ENCODE measurements at places on chromosomes 16 and 17. TPM values are rescaled to one million over a fixed set of nuclear protein-coding genes. Genes with fewer than 3 reads are reported as not detected.

DNA sequence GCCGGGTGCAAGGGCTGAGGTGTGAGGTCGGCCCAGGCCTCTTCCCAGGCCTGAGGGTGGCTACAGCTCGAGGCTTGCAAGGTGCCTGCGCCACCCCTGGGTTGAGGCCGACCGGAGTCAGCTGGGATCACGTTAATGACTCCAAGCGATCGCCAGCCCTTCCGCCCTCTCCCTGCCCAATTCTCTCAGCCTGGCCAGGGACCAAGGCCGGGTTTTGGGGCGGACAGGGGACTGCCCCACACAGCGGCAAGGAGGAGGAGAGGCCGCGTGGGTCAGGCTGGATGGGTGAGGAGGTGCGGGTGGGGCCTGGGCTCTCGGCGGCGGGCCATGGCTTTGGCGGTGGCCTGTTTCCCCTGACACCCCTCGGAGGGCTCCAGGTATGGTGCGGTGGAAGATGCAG is 3.2 kb upstream of the WDR24 start:
- DNase-seq: no peak

DNA sequence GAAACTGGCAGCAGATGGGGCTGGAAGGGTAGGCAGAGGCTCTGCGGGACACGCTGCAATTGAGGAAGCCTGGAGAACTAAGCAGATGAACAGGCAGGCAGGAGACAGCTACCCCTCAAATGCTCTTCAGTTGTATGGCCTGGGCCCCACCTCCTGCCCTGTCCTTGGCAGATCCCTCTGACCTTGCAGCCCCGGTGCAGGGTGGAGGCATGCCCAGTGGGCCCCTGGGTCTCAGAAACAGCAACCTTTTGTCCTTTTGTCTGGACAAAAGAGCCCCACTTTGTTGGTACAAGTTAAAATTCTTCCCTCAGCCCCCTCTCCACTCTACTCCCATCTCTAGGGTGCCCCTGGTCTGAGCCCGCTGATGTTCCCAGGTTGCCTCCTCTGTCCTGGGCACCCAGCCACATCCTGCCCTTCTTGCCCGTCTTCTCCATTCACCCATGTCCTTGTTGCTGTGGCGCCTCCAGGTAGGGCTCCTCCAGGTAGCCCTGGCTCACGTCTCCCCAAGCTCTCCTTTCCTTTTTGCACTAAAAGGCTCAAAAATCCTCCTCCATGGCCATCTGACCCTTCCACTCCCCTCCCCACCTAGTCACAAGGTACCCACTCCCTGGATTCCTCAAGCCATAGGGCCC is 136.8 kb downstream of the CLEC16A start:
- no peak for DNase-seq

GRCh38 chr16:31452631-31453106 is 6.6 kb upstream of the ARMC5 start:
- no peak for DNase-seq

DNA sequence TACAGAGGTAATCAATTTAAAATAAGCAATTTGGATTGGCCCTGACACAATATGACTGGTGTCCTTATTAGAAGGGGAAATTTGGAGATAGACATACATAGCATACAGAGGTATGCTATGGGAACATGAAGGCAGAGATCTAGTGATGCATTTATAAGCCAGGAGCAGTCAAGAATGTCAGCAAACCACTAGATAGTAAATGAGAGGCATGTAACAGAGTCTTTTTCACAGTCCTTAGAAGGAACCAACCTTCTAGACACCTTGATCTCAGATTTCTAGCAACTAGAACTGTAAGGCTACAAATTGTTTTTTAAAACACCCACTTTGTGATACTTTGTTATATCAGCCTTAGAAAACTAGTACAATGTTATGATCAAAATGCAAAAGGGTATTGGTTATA is 54.3 kb upstream of the CA10 start:
- no peak for DNase-seq

DNA sequence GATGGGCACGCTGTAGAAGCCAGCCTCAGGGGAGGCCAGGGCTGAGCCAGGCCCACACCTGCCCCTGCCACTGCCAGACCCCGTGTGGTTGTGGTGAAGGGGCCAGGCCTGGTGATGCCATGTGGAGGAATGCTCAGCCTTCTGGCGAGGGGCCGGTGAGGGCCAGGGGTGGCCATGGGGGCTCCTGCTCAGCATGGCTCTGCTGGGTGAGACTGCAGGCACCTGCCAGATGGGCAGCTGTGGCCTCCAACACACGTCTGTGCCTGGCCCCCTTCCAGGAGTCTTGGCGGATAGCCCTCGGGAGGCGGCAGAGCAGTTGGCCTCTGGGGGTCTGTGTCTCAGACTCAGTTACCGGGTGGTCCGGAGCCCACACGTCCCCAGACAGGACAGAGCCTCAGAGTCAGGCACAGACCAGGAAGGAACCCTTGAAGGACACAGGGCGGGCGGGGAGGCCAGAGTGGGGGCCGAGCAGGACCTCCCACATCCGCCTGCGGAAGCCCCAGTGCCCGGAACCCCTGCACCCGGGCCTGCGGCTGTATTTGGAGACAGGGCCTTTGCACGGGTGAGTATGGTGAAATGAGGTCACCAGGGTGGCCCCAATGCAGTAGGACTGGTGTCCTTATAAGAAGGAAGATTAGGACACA is 22.5 kb upstream of the CHMP6 start:
- DNase-seq: no peak

DNA sequence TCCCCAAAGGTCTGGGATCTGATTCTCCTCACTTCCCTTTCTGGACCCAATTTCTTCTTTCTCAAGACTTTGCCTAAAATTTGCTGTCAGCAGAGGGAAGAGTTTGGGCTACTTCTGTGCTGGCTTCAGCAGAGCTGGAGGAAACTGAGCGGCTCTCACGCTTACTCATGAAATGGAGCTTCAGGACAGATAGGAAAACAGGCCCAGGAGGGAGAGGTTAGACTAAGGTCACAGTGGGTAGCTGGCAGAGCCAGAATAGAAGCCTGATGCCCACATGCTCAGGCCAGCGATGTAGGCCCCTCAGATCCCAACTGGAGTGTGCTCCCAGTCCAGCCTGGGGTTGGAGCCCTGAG is 593 bp downstream of the SLC38A7 start:
- no peak for DNase-seq

Gene ZNF423
- total RNA-seq: 0.49 TPM

Gene INCA1
- 1.7 TPM for total RNA-seq

DNA sequence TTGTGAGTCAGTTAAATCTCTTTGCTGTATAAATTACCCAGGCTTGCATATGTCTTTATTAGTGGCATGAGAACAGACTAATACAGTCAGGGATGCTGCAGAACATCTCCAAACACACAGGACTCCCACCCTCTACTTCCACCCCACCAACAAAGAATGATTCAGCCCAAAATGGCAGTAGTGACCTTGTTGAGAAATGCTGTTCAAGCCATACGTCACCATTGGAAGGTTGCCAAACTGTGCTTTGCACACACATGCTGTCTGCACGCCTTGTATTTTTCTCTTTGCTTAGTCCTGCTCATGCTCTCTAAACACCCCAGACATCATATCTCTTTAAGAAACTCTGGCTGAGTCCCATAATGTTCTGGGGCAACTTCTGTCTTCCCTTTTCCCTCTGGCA is 589.6 kb downstream of the WWOX start:
- no peak for DNase-seq

GRCh38 chr17:81831957-81832607 is 1.0 kb downstream of the MCRIP1 start:
- no peak for DNase-seq

GRCh38 chr16:53224951-53225533 is 170.3 kb downstream of the CHD9 start:
- no peak for DNase-seq

- DNase-seq: no peak
Observed at GRCh38 chr16:80914379-80915078, 92.2 kb downstream of the CMC2 start.

Gene OR2C1
- total RNA-seq: not detected

Gene GLOD4
- total RNA-seq: 57.8 TPM

GRCh38 chr16:53892155-53892554 is 188.2 kb downstream of the FTO start:
- DNase-seq: peak; percentile 45
